ENCODE measurements at places on chromosomes 7 and 10. TPM values are rescaled to one million over a fixed set of nuclear protein-coding genes. Genes with fewer than 3 reads are reported as not detected.

Gene GPNMB
- 49.6 TPM for total RNA-seq

Gene MRLN
- 156 TPM for total RNA-seq

Gene LAMTOR4
- 73.1 TPM for total RNA-seq

Gene NUTM2E
- total RNA-seq = not detected

Gene SEMA3A
- total RNA-seq = 24.5 TPM

Gene KAT6B
- 49.6 TPM for total RNA-seq

Gene ATOH7
- total RNA-seq = not detected

Gene MARVELD1
- 17.2 TPM for total RNA-seq

Gene SPDYE11
- total RNA-seq = not detected

Gene FEZF1
- total RNA-seq = not detected

Gene RARRES2
- total RNA-seq = 54.3 TPM

Gene JCAD
- 19.8 TPM for total RNA-seq

Gene ZNF804B
- total RNA-seq = not detected

Gene DPP6
- 4.2 TPM for total RNA-seq

Gene TYW1B
- 6.8 TPM for total RNA-seq

Gene SP4
- total RNA-seq = 8.9 TPM

Gene ADGRA1
- under 0.01 TPM for total RNA-seq

Gene ANKRD1
- 14.1 TPM for total RNA-seq

Gene HOXA7
- total RNA-seq = 1.6 TPM

Gene MYPN
- 57.4 TPM for total RNA-seq

Gene TRPV5
- not detected for total RNA-seq

Gene SPDYE5
- not detected for total RNA-seq

Gene TUBB8
- total RNA-seq = not detected

Gene WEE2
- not detected for total RNA-seq

Gene HILPDA
- total RNA-seq = 22.4 TPM

Gene IFIT1B
- 2.1 TPM for total RNA-seq

Gene ACSM6
- not detected for total RNA-seq

Gene AGAP6
- 1.0 TPM for total RNA-seq

Gene PDE6C
- total RNA-seq = not detected

Gene INA
- not detected for total RNA-seq

Gene SUN3
- total RNA-seq = not detected

Gene ANKRD16
- 8.4 TPM for total RNA-seq

Gene ABCB1
- under 0.01 TPM for total RNA-seq

Gene TSPAN15
- 72.0 TPM for total RNA-seq

Gene ARHGEF5
- 0.52 TPM for total RNA-seq

Gene ANLN
- total RNA-seq = 9.9 TPM

Gene EXOC4
- total RNA-seq = 129 TPM

Gene LOXL4
- 4.2 TPM for total RNA-seq

Gene LMOD2
- 34.4 TPM for total RNA-seq

Gene MINDY3
- 71.5 TPM for total RNA-seq

Gene OPN1SW
- not detected for total RNA-seq

All from skeletal muscle tissue (tissue), 5 donors.